ENCODE measurements at places on chromosomes 6 and 20.

DNA sequence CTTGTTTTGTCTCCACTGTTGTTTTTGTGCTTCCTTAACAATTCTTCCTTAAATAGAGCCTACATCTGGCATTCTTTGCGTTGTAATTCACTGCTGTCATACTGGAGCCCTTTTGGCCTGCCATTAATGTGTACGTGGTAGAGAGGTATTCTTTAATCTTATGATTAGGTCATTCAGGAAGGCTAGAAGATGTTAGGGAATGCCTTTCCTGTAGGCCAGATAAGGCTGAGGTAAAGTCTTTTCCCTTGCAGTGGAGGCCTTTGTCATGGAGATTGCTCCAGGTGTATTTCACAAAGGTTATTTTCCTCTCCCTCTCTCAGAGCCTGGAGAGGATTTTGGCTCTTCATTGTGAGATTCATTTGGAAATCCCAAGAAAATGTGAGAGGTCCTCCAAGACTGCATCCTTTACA is 146.9 kb downstream of the FUT9 start:
- no peak for DNase-seq

DNA sequence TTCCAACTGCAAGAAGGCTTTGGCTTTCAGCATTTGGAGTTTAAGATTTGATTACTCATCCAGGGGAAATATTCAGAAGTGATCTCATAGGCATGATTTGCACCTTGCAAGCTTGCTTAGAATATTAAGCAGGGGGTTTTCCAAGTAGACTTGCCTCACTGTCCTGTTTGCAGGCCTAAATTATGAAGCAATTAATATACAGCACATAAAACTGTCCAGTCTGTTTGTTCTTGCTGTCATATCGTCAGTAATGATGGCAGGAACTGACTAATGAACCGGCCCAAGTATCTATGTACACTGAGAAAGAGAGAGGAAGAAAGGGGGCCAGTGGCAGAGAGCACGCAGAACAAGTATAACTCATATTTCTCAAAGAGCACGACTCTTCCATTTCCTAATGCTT is 212.5 kb upstream of the SUPT3H start:
- DNase-seq, result no peak

DNA sequence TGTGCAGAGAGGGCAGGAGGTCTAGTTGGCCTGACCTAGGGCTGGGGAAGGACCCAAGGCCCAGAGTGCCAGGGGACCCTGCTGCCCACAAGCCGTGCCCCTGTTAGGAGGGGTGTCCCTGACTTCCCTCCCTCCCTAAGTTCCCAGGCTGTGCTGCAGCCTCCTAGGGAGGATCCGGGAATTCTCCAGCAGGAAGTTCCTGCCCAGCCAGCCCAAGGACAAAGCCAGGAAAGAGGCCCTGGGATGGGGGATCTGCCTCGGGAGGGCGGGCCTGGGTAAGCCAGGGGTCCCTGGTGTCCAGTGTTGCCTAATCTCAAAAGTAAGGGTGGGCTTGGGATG is 9.3 kb upstream of the BAK1 start:
- DNase-seq, result no peak

GRCh38 chr20:22908437-22908836 is 126.7 kb upstream of the SSTR4 start:
- no peak for DNase-seq

DNA sequence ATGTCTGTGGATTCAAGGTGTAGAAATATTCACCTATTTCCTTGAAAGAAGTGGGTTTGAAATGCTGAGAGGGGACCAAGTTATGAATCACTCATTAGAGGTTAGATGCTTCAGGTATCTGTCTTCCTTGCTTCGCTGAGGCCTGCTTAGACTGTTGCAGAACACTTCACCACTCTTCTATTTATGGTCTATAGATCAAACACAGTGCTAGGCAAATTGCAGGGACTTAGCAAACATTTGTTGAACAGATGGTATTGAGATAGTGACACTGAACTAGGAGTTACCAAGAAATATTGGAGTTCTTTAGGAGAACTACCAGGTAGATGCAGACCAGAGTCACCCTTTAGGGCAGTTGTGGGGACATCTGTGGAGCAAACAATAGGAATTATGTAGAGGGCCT is 123.8 kb downstream of the RFPL4B start:
- no peak for DNase-seq

DNA sequence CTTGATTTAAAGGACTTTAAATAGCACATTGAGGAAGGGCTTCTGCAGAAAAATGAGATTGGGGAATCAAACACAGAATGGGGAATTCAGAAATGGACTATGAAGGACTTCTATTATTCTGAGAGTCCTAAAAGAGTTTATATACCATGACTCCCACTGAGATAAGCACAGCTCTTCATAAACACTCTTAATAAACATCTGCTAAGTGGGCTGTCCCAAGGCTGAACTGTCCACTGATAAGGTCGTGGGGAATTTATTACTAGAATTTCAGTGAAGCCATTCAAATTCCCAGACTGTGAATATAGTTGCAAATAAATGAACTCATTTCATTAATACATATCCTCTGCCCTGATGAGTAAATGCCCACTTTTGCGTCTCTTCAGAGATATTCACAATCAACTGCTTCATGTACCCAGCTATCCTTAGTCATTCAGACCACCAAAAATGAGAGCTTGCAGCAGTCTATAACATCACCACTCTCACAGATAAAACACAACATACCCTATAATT is 468.2 kb upstream of the RUNX2 start:
- no peak for DNase-seq
